KG1 (cell line): ENCODE measurements at places on chromosomes 11 and 22.

- DNase-seq = no peak
Measured at GRCh38 chr11:10355257-10355661, 50.4 kb downstream of the ADM start.

DNA sequence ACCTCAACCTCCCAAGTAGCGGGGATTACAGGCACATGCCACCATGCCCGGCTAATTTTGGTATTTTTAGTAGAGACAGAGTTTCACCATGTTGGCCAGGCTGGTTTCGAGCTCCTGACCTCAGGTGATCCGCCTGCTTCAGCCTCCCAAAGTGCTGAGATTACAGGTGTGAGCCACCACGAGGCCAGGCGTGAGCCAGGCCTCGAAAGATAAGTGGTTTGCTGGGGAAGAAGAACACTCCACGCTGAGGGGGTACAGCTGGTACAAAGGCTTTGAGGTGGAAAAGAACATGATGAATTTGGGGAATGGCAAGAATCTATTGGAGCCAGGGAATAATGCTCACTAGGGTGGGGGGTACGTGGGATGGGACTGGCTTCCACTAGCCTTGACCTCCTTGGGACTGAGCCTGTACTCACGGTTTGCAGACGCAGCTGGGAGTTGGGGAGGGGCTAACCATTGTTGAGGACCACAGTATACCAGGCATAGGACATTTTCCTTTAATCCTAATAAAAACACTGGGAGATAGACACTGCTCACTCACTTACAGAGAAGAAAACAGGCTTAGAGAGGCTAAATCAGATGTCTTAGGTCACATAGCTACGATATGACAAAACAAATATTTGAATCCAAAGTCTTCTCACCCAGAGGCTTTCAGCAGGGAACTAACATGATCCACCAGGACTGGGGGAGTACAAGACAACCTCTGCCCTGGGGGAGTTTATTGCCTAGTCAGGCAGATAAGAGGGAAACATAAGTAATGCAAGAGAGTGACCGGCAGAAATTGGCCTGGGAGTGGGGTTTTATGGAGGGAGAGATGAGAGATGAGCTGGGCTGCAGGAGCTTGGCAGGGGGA, 4.9 kb downstream of the SLCO2B1 start:
- DNase-seq = no peak

DNA sequence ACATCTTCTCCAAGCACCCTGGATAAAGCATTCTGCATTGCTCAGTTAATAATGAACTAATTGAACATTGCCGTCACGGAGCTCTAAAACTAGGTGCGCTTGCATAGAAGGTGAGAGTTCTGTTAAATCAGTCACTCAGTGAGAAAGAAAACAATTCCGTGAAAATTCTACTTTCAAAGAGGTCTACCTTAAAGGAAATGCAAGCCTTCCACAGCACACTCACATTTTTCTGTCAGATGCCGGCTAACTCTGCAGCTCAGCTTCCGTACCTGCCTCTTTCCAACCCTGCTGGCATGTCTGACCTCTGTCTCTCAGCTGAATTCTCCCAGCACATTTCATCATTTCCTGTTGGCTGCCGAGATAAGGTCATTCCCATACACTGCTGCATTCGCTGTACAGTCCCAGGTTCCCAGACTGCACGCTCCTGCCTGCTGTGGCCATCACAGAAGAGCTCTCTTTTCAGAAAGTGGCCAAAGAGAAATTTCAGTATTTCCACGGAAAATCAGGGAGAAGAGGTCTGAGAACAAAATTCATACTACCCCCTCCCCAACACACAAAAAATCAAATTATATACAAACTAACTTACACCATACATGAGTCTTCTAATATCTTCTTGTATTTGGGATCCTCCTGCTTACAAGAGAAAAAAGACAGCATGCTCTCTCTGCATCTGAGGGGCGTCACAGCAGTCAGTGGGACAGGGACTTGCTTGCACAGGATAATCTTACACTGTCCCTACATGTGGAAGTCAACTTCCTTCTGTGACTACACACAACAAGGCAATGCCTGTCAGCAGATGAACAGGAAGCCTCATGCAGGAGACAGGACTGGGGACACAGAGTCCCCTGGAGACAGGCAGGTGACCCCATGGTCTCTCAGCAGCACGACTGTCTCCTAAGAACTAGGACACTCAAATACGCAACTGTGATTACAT, 55.1 kb downstream of the PACSIN2 start:
- DNase-seq = no peak

DNA sequence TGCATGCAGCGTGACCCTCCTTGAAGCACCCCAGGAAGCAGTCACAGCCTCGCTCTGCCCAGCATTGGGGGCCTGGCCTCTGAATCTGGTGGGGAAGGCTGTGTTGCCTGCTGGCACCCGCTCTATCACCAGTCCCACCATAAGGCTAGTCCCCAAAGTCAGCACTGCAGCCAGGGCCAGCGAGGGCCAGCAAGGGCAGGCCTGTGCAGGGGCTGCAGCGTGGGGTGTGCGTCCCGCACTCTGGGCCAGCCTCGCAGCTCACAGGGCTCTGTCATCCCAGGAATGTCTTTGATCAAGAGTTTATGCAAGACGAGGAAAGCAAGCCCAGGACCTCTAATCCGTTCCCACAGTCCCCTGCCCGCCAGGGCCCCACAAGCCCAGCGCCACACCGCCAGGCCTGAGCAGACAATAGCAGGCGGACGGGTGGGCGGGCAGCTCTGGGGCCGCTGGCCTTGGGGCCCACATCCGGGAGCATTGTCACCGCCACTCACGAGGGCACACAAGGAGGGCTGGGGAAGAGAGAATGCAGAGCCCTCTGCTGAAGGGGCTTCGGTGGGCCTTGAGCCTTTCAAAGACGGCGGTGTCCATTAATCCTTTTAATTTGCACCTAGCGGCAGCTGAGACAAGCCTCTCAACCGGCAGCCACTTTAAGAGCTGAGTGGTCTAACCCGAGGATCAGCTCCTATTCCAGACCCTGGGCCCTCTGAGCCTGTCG, 17.1 kb downstream of the LTO1 start:
- DNase-seq = no peak

GRCh38 chr22:35649026-35649553, 844 bp downstream of the APOL6 start:
- no peak for DNase-seq

- no peak for DNase-seq
Measured at GRCh38 chr11:134026655-134027343, 42.1 kb upstream of the JAM3 start.

DNA sequence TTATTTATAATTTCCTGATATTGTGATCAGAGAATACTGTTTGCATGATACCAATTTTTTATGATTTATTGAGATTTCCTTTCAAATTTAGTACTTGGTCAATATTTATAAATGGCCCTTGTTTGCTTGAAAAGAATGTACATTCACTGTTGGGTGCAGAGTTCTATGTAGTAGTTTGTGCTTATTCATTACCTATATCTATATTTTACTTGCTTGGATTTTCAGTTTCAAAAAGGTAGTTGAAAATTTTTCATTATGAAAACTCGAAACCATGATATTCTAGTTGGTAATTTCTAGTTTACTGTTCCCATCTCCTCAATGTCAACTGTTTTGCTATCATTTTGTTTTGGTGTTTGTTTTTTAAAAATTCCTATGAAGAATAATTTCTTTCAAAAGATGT, 155.7 kb downstream of the AASDHPPT start:
- DNase-seq = no peak

DNA sequence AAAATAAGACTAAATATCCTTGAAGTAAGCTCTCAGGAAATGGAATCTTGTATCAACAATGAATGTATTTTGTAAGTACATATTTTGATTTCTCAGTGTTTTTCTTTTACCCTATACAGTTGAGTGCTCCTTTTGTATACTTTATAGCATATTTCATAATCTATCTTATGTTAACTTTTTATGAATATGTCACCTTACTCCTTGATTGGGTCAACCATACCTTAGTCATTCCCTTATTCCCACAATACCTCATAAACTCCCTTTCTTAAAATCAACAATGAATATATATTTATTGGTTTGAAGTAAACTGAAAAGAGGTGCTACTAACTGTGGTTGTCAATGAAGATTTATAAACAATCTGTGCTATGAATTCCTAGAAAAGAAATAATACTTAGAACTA, 686.2 kb downstream of the METTL15 start:
- DNase-seq = no peak

GRCh38 chr11:68016904-68017817, 7.0 kb downstream of the ALDH3B1 start:
- no peak for DNase-seq

DNA sequence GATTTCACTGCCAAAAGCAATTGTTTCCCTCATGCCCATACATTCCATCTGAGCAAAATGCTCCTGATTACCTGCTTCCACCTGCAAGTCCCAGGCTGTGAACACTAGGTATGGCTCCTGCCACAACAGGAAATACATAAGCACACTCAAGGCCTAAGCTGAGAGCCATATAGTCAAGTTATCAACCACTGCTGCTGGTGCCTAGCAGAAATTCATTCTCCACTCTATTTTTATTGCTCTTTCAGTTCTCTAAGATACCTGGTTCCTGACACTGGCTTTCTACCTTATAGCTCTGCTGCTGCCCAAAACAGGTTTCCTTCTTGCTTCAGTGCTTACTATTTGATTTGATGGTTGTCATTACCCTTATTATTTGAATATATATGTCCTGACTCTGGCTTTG, 31.6 kb downstream of the SLC36A4 start:
- DNase-seq = peak; percentile 13

DNA sequence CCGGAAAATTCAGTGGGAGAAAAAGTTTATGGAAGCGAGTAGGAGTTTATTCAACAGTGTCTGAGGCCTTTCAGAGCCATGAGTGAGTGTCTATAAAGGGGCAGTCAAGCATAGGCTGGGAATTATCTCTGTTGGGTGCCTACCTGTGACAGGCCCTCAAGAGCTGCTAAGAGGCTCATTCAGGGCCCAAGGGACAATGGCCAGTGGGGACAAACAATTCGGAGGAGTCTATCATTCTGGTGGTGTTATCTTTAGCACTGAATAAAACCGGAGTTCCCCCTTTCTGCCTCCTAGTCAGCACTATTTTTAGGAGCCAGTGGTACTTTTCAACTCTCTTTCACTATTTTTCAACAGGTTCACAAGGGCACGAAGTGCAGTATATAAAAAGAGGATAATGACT, 89.5 kb upstream of the HTATIP2 start:
- no peak for DNase-seq

- DNase-seq = no peak
Measured at GRCh38 chr22:29200901-29201300, 4.8 kb upstream of the EMID1 start.
